ENCODE measurements at places on chromosomes 2 and 18.
A peak's percentile ranks its signal among the peaks of the same experiment; 100 is the strongest.

- no peak for DNase-seq
Measured at GRCh38 chr2:57536535-57537231, 509.9 kb upstream of the VRK2 start.

DNA sequence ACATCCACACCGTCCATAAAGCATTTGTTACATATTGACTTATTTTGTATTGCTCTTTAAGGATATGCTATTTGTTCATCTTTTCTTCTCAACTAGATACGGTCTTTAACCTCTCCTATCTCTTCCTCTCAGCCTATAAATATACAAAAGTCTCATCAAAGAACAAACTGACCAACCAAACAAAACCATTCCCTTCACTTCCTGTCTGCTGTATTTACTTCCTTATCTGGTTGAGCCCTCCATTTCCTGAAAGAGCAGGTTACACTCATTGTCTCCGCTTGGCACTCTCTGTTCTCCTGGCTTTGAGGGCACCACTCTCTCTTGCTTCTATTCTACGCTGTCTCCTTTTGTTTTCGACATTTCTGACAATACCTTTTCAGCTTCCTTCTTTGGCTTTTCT lies 431.9 kb upstream of the TCF4 start:
- no peak for DNase-seq

DNA sequence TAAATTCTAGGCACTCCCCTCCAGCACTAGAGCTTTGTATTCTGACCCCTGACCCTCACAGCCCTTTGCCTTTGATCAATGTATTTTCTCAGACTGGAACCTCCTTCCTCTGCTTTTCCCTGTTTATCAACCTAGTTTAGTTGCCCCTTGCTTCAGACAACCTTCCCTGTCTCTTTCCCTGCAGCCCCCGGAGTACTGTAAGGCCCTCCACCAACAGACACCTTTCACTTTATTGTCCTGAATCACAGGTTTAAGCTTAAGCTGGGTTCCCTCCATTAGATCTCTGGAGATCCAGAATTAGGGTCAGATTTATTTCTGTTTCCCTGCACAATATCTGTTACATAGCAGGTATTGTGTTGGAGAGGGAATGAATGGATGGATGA lies 140.2 kb downstream of the DDX1 start:
- DNase-seq, result no peak

GRCh38 chr2:201730651-201731285 lies 32.3 kb upstream of the MPP4 start:
- no peak for DNase-seq

GRCh38 chr2:17030047-17030446 lies 364.4 kb upstream of the CYRIA start:
- DNase-seq, result no peak

DNA sequence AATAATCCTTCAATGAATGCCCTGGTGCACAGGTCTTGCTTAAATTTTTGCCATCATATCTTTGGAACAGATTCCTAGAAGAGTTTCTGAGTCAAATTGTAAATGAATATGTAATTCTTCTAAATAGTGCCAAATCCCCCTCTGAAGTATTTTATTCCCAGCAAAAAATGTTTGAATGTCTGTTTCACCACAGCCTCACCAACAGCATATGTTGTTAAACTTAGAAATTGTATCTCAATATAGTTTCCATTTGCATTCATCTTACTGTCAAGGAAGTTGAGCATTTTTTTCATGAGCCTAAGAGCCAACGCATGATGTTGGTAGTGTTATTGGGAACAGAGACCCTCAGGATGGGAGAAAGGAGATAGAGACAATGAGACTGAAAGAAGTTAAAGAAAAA lies 86.8 kb upstream of the IL1R2 start:
- no peak for DNase-seq

DNA sequence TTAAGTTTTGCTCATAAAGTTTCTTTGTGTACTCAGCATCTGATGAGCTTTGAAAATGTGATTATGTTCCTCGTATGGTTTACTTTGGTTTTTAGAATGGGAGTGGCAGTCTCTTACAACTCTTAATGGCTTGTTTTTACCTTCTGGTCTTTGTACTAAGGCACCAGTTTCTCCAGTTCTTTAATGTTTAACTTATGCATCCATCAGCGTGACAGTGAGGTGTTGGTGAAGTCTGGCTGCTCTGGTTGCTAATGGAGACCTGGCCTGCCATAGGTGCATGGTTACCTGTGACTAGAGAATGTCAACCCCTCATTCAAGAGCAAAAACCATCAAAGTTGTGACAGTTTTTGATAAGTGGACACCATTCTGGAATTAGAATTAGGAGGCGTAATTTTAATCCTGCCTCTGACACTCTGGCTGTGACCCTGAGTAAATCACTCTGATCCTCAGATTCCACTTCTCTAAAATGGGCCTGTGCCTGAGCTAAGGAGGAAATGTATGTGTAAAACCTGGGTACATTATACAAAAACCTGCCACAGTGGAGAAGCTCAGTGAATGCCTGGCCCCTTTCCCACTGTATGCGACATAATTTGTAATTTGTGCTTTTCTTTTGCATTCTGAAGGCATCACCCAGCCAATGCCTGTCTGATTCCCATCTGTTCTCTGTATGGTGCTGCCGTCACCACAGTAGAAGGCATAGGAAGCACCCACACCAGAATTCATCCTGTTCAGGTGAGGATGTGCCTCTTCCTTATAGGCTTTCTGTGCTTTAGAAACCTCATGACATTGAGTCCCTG lies 11.2 kb downstream of the AOX1 start:
- DNase-seq, result no peak

GRCh38 chr18:46312221-46312620 lies 208.0 kb downstream of the HAUS1 start:
- no peak for DNase-seq

DNA sequence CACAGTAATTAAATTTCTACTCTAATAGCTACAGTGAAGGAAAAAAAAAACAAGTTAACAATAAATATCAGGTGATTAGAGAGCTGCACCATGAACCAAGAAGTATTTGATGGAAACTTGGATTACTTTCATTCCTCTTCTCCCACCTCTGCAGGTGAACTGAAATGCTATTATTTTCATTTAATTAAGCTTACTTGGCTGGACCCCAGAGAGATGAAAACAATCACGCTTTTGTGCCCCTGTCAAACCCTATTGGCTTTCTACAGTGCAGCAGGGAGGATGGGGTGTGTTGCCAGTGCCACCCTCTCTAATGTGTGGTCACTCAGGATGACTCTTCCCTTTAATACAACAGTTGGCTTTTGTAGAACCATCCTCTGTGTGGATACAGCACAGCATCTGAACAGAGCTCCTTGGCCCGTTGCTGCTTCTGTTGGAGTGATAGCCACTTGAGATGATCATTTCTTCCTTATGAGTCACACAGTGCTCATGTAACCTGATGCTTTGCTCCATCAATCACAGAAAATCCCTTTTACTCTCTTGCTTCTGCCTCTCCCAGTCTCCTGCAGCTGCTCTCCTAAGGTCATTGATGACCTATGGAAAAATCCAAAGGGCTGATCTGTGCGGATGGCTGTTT lies 5.5 kb upstream of the ARL4C start:
- peak; percentile 84 for DNase-seq

All from EH (cell line).